Stimulated activated CD4-positive, alpha-beta T cell treated with anti-CD3 and anti-CD28 coated beads, TNF-alpha, amount 100 ng/mL, for 48 hours (primary cell): ENCODE measurements at places on chromosomes 2 and 18.

- no peak for DNase-seq
These were observed 535.7 kb upstream of the ZEB2 start for GRCh38 chr2:145055651-145056050.

DNA sequence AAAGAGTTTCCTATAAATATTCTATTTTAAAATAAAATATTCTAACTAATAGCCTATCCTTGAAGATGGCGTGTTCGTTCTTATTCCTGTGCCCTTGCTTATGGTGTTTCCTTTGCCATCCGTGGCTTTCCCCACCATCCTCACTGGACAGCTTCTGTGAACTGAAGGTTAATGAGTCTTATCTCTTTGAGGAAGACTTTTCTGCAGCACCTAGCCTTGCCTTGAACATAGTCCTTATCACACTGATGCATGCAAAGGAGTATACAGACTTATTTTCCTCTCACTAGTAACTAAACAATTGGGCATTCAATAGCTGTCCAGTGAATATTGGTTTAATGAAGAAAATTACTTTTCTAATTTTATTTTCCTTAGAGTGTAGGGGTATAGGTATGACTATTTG is 88.1 kb downstream of the GULP1 start:
- DNase-seq: no peak

GRCh38 chr2:95278051-95278471 is 3.8 kb downstream of the PROM2 start:
- DNase-seq: no peak

GRCh38 chr2:238586931-238587775 is 160.4 kb downstream of the ASB1 start:
- DNase-seq: no peak

GRCh38 chr2:241573741-241574140 is 15.2 kb downstream of the BOK start:
- no peak for DNase-seq

- no peak for DNase-seq
These were observed 10.8 kb upstream of the SESTD1 start for GRCh38 chr2:179275253-179276012.

GRCh38 chr2:226794751-226795171 is 4.9 kb downstream of the IRS1 start:
- DNase-seq: no peak

GRCh38 chr2:168336786-168337388 is 89.5 kb upstream of the STK39 start:
- peak; percentile 28 for DNase-seq

- DNase-seq: no peak
These were observed 96.7 kb downstream of the DGKD start for GRCh38 chr2:233450864-233451575.

DNA sequence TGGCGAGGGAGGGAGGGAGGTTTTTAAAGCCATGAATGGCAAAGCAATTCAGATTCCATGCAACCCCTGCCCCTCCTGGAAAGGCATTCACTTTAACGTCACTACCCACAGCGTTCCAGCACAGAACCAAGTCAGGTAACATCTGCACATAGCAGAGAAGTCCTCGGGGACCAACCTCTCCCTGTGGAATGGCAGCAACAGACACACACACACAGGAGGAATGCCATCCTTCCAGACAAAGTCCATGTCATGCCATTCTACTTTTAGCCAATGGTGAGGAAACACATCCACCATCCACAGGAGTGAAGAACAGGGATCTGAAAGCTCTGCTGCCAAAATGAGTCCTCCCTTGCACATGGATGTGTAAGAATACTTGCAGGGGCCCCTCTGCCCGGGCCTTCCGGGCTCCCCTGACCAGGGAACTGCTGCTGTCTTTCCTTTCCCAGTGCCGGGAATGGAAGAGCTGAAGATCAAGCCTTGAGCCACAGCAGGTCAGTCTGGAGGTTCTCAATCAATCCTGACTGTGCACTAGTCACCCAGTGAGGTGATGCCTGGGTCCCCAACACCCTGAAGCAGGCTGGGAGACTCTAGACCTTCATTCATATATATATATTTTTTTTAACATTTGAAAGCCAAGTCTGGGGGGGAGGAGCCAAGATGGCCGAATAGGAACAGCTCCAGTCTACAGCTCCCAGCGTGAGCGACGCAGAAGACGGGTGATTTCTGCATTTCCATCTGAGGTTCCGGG is 63.7 kb downstream of the UXS1 start:
- DNase-seq: no peak

GRCh38 chr2:238495422-238495821 is 68.7 kb downstream of the ASB1 start:
- no peak for DNase-seq

GRCh38 chr2:36779462-36779861 is 83.0 kb downstream of the VIT start:
- DNase-seq: no peak

DNA sequence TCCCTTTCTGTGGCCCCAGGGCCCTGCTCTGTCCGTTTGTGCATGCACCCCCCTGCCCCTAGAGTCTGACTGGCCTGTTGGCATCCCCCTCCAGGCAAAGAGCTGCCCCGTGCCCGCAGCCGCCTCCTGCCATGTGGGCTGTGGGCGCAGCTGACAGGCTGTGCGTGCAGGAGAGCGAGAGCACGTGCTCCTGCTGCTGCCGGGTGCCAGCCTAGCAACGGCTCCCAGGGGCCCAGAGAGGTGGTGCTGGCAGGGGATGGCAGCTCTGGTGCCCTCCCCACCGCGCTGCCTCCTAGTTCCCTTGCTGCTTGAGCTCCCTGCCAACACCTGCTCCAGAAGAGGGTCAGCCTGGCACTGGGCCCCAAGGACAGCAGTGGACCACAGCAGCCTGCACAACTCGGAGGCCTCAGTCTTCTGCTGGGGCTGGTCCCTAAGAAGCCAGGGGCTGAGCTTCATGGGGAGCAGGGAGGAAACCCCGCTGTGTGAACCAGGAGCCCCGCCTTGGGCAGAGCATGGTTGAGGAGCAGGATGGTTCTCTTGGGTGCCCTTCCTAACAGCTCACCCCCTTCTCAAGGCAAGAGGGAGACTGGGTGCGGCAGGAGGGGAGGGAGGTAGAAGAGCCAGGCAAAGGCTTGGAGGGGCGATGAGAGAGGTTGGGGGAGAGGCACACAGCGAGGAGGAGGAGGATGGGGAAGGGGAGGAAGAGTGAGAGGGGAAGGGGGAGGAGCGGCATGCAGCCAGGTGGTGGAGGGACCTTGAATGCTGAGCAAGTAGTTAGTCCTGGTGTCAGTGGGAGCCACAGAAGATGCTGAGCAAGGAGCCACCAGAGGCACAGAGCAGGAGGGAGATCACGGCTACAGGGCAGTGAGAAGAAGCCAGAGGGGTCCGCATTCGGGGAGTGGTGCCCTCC is 23.8 kb upstream of the PTMA start:
- DNase-seq: no peak

GRCh38 chr2:99285526-99285925 is 15.5 kb downstream of the LYG1 start:
- no peak for DNase-seq

DNA sequence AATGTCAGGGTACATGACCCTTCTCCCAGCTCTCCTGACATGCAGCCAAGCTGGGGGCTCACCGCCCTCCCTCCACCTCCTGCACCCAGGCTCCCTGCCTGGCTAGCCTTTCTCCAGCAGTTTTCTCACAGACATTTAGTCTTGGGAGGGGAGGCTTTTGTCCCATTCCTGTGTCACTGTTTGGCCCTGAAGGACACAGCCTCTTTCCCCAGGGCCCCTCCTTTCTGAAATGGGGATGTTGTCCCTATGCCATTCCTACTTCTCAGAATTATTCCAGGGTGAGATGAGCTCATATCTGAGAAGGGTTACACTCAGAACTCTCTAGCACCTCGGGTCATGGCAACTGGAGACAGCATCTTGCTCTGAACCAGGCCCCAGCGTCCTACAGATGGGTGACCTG is 47.3 kb upstream of the MRPL33 start:
- no peak for DNase-seq

GRCh38 chr2:121075641-121076497 is 209.1 kb downstream of the TFCP2L1 start:
- no peak for DNase-seq

DNA sequence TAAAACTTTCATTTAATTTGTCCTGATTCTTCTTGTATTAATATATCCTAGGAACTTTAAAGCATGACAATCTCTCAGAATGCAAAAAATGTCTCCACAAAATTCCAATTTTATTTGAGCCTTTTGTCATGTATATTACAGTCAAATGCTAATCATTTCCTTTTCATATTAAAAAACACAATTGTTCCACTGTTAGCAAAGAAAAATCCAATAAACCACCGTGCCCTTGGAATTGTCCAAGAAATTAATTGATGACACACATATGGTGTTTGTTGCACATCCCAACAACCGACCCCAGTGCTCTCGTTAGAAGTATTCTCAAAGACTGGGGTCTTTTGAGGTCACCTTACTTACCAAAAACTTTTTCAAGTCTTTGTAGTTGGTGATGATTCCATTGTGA is 28.1 kb downstream of the GFPT1 start:
- DNase-seq: no peak

DNA sequence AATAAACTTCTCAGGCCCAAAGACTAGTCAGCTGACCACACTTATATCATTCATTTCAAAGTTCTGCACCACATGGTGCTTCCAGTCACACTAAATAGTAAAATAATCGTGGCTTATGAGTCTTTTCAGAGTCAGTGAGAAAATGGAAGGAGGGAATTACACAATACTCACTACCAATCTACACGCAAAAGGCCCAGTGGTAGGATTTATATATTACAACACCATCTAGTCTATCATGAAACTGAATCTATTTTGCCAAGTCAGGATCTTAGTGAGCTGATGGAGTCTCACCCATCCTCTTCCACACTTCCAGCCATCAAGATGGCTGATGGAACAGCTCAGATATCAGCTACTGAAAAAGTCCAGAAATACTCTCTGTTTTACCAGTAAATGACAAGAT is 21.9 kb downstream of the INO80D start:
- no peak for DNase-seq

DNA sequence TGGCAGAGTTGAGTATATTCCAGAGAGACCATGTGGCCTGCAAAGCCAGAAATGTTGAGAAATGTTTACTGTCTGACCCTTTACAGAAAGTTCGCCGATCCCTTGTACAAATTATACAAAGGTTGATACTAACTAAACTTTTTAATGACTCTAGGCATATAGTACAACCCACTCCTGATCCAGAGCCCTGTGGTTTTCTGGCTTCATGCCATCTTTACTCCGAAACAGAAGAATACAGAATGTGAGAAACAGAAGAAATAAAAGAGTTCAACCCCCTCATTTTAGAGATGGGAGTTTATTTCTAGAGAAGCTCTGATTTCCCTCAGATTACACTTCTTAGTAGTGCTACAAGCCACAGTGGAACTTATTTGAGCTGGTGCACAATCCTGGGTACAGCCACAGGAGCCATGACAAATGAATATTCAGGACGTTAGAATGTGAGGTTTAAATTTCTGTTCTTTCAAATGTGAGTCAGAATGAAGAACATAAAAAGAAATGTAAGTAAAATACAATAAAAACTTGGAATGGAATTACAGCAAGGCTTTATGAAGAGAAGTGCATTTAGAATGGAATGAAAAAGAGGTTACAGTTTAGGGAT is 38.0 kb upstream of the SMCHD1 start:
- no peak for DNase-seq

DNA sequence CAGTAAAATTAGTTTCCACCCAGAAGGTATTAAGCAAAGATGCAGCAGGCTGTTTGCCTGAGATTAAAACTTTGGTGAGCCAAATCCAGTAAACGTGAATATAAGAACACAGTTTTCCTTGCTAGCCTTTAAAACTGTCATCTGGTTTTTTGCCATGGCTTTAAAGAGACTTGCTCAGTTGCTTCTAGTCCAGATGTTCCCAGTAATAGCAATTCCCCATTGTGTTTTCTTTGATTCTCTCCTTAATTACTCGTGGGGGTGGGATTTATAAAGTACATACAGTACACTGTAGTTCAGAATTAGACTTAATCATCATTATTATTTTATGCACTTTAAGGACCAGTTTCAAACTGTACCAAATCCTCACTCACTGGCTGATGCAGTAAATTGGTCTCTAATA is 303.5 kb upstream of the ZNF804A start:
- DNase-seq: no peak

DNA sequence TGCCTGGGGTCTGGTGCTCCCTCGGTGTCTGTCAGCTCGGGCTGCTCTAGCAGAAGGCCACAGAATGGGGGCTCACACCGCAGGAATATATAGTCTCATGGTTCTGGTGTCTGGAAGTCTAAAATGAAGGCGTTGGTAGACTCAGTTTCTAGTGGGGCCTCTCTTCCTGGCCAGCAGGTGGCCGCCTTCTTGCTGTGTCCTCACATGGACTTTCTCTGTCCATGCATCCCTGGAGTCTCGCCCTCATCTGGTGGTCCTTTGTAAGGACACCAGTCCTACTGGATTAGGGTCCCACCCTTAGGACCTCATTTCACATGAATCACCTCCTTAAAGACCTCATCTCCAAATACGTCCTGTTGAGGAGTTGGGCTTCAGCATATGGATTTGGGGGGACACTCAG is 65.7 kb downstream of the RRM2 start:
- DNase-seq: no peak

- DNase-seq: no peak
These were observed 138.5 kb upstream of the SMAD2 start for GRCh38 chr18:48068916-48069445.

GRCh38 chr2:236177604-236177966 is 9.4 kb upstream of the GBX2 start:
- DNase-seq: peak; percentile 39

DNA sequence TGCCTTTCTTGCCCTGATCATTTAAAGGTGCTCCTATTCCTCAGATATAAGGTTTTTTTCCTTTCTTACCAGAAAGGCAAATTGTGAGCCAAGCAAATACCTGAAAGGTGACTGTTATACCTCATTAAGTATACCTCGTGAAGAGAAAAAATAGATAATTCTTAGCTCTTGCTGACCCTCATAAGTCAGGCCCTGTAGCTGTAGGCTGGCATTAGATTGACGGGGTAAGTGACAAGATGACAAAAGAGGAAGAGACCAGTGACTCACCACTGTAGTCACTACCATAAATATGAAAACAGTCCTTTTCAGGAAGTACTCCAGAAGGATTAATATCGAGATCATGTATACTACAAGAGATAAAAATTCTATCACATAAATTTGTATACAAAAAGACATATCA is 104.6 kb downstream of the PTPN4 start:
- DNase-seq: no peak

DNA sequence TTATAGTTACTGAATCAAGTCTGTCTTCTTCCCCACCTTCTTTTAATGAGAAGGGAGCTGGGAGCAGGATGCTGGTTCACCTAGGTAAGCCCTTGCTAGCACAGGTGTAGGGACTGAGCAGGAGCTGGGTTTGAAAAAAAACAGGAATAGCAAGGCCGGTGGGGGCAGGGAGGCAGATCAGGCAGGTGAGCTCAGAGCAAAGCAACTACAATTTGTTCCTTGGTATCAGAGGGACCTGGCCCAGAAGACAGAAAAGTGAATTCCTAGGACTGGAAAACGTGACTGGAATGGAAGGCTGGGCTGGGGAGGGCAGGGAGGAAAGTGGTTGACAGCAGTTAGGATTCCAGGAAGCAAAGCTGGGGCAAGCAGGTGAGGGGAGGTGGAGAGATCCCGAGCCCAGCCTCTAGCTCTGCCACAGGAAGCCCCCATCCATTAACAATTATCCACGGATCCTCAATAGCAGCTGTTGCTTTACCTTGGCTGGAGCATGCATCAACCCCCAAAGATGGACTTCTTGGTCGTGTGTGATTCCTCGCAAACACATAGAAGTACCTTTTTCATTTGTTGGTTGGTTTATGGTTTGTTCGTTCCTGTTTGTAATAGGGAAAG is 118.4 kb downstream of the LNPK start:
- no peak for DNase-seq
